Naive thymus-derived CD4-positive, alpha-beta T cell (primary cell): ENCODE measurements at places on chromosomes 6 and 20. TPM values are rescaled to one million over a fixed set of nuclear protein-coding genes. Genes with fewer than 3 reads are reported as not detected.

GRCh38 chr6:103081876-103082630, 1688.5 kb downstream of the GRIK2 start:
- no peak for DNase-seq

Gene CGAS
- total RNA-seq, result 5.0 TPM

DNA sequence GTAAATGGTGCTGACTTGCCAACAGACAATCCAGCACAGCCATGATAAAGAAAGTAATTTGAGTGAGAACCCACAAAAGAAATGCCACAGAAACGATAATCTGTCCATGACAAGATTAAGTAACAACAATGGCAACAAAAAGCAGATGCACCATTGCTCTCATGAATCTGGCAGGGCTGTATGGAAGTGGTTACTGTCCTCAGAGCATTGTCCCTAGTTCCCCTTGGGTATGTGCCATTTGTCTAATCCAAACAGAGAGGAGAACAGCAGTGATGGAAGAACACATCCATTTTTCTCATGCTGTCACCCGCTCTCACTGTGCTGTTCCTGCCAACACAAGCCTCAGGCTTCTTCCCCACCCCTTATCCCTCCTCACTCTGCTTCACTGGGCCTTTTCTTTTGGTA, 65.8 kb downstream of the REV3L start:
- DNase-seq, result no peak

DNA sequence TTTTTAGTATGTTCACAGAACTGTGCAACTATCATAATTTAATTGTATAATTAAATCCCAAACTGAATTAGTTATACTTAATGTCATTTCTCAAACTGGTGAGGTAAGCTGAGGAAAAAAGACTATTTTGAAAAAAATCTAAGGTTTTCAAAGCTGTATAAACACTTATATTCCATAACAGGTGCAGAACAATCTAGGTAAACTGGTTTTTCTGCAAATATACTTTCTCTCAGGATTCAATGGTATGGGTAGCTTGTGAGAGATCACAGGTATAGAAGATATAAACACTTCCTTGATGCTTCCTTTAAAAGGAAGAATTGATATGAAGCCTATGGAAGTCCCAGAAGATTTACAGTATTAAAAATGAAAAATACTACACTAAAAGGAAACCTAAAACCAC, 33.7 kb downstream of the NOL7 start:
- no peak for DNase-seq

Gene MLN
- not detected in 2 replicates for total RNA-seq

DNA sequence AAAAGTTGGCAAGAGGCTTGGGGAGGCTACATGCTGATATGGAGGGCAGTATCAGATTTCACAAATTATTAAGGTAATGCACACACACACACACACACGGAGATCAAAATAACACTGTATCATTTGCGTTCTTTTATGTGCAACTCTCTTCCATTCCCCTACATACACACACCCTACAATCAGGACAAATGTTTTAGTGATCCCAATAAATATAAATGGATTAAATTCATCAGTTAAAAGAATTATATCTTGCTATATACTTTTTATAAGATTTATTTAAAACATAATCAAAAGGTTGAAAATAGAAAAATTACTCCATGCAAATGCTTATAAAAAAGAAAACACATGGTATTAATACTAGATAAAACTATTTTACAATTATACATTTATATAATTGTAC, 25.9 kb downstream of the TMX4 start:
- no peak for DNase-seq

- DNase-seq, result no peak
These were observed 76.3 kb upstream of the FYN start for GRCh38 chr6:111949546-111949945.

Gene HDDC2
- total RNA-seq, result 35.4 TPM

- no peak for DNase-seq
These were observed 511.4 kb upstream of the FLRT3 start for GRCh38 chr20:14848806-14849205.

Gene TNXB
- total RNA-seq, result 17.2 TPM
